Urinary bladder (tissue), 4 donors: ENCODE measurements at places on chromosomes 11 and 22. TPM values are rescaled to one million over a fixed set of nuclear protein-coding genes. Genes with fewer than 3 reads are reported as not detected.

GRCh38 chr11:20501252-20501651, 98.2 kb upstream of the SLC6A5 start:
- DNase-seq = no peak

GRCh38 chr11:71999362-71999761, 653 bp downstream of the IL18BP start:
- DNase-seq = no peak

- no peak for DNase-seq
These were observed 32.8 kb upstream of the SCUBE1 start for GRCh38 chr22:43375951-43376455.

DNA sequence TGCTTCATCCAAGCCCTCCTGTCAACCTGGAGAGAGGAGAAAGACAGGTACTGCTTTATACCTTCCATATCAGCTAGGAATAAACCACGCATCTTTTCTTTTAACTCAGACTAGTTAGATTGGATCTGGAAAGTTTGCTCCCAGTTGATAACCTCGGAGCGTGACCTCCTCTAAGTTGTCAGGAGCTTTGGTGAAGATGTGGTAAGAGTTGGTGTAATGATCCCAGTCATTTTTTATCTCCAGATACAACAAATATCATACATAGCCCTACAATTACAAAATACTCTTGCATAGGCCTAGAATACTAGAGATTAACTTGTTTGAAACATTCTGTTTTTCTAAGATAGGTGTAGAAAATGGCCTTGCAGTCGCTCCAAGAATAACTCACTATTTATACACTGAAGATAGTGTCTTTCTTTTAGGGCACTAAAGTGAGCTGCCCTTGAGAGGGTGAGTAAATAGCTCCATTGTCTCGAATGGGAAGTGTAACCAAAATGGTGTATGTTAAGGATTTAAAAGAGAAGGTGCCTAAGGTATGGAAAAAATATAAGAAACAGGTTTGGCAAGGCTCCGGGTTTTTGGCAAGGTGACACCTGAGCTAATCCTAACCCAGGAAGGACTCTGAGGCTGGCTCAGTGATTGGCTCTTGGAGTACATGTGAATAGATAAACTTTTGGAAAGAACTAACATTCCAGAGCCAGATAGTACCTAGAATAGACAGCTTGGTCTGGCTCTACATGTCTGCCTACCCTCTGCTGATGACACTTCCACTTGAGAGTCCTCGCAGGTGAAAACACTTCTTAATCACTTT, 59.4 kb downstream of the GLYATL1 start:
- no peak for DNase-seq

DNA sequence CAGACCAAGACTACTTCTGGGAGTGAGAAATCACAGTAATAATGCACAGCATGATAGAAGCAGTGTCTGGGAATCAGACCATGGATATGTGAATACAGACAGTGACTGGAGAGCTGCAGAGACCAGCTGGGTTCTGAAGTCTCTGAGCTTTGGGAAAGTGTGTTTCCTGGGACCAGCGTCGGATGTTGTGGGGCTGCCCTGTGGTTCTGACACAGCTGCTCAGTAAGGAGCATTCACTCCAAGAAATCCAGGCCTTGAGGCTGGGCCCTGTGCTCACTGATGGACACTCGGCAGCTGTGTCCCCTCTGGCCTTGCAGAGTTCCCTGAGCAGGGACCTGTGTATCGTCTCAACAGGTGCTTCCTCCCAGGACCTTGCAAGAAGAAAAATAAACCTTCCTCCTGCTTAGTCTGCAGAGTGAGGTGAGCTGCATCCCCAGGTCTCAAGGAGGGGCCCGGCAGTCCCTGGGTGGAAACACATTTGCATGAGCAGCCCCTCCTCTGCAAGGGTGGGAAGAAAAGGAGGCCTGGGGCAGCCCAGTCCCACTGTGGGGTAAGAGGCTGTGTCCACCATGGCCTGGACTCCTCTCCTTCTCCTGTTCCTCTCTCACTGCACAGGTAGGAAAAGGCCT, 107.9 kb downstream of the VPREB1 start:
- DNase-seq = no peak

DNA sequence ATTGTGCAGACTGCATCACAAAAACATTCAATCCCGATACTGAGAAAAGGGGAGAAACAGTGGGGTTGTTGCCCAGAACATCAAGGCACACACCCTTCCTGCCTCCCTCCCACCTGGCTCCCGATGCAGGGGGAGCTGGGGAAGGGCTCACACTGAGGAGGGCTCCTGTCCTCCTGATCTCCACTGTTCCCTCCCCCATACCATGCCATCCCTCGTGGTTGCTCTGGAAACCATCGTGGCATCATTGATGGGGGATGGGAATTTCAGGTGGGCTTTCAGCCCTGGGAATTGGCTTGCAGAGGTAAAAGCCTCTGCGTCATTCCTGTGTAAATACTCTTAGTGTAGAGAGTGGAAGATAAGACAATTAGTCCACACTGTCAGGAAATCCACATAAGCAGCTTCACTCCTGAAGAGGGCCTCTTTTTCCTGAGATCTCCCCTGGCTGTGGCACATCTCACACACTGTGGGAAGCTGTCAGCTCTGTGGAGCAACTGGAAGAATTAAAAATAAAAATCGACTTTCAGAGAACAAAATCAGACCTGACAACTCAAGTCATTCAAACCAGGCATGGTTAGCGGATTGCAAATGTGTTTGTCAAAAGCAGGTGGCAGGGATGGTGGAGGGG, 176.0 kb downstream of the CHST1 start:
- no peak for DNase-seq

GRCh38 chr22:19816372-19817119, 38.1 kb downstream of the GNB1L start:
- no peak for DNase-seq

- no peak for DNase-seq
These were observed 7.1 kb upstream of the MYBPC3 start for GRCh38 chr11:47359586-47359985.

DNA sequence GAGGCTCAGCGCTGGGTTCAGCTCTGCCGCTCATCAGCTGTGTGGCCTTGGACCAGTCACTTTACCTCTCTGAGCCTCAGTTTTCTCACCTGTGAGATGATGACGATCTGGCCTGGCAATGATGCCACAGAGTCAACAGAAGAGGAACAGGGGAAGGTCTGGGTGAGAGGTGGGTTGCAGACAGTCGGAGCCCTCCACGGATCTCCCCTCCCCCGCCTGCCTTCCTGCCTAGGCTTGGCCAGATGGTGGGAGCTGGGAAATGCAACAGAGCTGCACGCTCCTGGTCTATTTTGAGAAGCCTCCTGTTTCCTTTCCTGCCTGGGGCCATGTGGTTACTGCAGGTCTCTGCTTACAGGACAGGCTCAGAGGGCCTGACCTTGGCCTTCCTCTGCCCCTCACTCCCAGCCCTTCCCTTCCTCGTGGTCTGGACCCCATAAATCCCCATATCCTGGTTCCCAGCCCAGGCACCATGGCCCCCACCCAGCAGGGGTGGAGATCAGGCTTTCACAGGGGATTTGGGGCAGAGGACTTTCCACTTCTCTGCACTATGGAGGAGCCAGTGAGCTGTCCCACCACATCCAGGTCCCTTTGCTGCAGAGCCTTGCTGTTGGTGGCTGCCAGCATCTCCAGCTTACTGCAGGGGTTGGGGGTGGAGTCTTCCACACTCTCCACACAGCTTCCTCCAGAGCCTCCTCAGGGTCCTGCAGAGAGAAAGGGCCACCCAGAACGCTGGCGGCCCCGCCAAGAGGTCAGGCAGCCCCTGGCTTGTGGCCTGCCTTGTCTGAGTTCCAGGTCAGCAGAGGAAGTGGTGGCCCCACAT, 46.9 kb downstream of the C11orf96 start:
- no peak for DNase-seq

DNA sequence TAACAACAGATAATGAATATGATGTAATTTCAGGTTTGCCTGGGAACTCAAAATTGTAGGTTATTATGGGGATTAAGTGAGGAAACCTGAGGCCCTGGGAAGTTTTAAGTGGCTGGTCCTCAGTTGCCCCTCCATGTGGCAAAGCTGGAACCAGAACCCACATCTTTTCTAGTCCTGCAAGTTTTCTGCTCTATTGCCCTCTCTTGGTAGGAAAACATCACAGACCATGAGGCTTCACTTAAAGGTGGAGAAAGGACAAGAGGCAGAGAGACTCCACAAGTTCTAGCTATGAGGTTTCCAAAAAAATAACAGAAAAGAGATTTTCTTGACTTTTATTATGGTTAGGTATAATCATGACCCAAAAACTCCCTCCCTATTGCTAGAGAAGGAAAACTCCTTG, 115.5 kb upstream of the DDI1 start:
- no peak for DNase-seq

GRCh38 chr11:109267293-109268095, 154.5 kb upstream of the C11orf87 start:
- DNase-seq = no peak

GRCh38 chr11:69587454-69588090, 53.4 kb upstream of the CCND1 start:
- DNase-seq = no peak

DNA sequence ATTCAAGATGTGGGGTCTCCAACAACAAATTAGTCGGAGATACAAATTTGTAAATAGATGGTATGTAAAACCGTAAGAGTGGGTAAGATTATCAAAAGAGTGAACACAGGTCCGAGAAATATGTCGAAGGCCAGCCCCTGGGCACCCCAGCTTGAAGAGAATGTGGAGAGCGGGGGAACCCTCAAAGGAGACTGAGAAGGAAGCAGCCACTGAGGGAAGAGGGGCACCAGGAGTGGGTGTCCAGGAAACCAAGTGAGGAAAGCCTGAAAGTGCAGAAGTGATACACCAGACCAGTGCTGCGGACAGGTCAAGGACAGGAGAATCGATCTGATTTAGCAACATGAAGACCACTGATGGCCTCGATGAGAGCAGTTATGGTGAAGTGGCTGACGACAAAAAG, 14.4 kb downstream of the APOL5 start:
- no peak for DNase-seq

- DNase-seq = no peak
These were observed 904 bp downstream of the C2CD3 start for GRCh38 chr11:74169738-74170458.

- no peak for DNase-seq
These were observed 2.2 kb upstream of the SLC6A5 start for GRCh38 chr11:20597154-20597679.

DNA sequence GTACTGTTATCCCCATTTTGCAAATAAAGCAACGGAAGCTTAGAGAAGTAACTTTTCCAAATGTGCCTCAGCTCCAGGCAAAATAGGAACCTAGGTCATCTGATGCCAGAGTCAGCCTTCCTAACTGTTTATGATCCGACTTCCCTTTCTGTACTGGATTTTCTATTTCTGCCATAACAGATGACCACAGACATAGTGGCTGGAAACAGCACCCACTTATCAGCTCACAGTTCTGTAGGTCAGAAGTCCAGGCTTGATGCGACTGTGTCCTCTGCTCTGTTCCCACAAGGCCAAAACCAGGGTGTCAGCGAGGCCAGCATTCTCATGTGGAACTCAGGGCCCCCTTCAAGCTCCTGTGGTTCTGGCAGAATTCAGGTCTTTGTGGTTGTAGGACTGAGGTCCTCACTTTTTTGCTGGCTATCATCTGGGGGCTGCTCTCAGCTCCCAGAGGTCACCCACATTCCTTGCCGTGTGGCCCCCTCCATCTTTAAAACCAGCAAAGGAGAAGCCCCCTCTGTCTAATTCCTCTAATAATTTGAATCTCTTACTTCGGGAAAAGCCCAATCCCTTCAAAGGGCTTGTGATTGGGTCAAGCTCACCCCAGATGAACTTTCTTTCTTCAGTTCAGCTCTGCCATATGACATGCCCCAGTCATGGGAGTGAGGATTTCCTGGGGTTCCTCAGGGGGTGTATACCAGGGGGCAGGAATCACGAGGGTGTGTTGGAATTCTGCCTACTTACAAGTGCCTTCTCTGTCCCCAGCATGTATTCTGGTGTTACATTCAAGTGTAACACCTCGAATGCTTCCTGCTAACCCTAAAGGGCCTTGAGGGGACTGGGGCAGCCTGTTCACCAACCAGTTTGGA, 15.3 kb downstream of the KCNJ5 start:
- no peak for DNase-seq

GRCh38 chr22:47919001-47919441, 1156.6 kb downstream of the TBC1D22A start:
- no peak for DNase-seq

DNA sequence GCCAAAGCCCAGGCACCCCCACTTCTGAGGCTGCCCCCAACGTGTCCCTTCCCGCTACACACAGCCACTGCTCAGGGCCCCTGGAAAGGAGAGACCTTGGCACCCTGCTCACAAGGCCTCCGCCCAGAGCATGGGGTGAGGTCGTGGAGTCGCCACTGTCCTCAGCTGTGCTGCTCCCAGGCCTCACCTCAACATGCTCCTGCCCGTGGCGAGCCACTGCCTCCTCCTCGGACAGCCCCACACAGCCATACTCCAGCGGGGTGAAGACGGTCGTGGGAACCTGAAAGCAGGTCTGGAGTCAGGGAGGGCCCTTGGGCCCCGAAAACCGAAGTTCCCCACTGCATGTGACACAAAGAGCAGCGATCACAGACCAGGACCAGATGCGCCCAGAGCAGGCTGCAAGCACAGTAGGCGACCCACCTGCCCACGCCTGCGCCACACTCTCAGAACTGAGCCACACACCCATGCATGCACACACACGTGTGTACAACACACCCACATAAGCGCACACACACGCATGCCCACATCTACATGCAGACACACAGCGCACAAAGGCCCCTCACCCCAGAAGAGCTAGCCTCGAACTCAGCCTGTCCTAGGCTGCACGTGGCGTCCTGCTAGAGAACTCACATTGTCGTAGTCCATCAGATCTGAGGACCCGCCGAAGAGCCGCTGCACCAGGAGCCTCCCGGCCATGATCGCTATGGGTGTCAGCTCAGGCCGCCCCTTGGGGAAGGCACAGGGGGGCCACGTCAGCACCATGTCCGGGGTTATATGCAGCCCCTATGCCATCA, 25.5 kb upstream of the GNB1L start:
- DNase-seq = no peak

LGR4 gene
- polyA plus RNA-seq = 9.9 TPM

OR51A2 gene
- polyA plus RNA-seq = not detected

NRGN gene
- polyA plus RNA-seq = 5.1 TPM

NDUFC2 gene
- 193 TPM for polyA plus RNA-seq

APOC3 gene
- 4.1 TPM for polyA plus RNA-seq

C11orf97 gene
- not detected for polyA plus RNA-seq

GSC2 gene
- not detected for polyA plus RNA-seq

ARHGAP32 gene
- polyA plus RNA-seq = 5.1 TPM
